Dermis blood vessel endothelial cell (primary cell): ENCODE measurements at places on chromosomes 3 and 15. TPM values are rescaled to one million over a fixed set of nuclear protein-coding genes. Genes with fewer than 3 reads are reported as not detected.
A peak's percentile ranks its signal among the peaks of the same experiment; 100 is the strongest.

Gene GABRB3
- total RNA-seq: 0.28 and 0.34 TPM in 2 replicates

Gene NR2F2
- total RNA-seq: 14.0 and 36.6 TPM in 2 replicates

Gene KNL1
- total RNA-seq: 7.5 and 37.5 TPM in 2 replicates

Gene USP50
- total RNA-seq: 0.19 TPM in 1 of 2 replicates, not detected in the other

Gene P2RY1
- total RNA-seq: 0.88 and 2.4 TPM in 2 replicates

Gene ALDH1A3
- total RNA-seq: 26.4 and 51.2 TPM in 2 replicates

Gene PAQR5
- under 0.01 TPM in 1 of 2 replicates, not detected in the other for total RNA-seq

Gene IMPG2
- 0.37 and 0.85 TPM in 2 replicates for total RNA-seq

Gene DBR1
- total RNA-seq: 16.0 and 18.5 TPM in 2 replicates

Gene FBXL22
- total RNA-seq: 0.09 TPM in 1 of 2 replicates, not detected in the other

Gene CD276
- total RNA-seq: 43.6 and 106 TPM in 2 replicates

- DNase-seq: peak; percentile 37
These were observed at the start of gene FAM131A for GRCh38 chr3:184337399-184337714. Gene FAM131A, plus strand, starts transcription at chr3:184337600. Its CDS starts 31 bp downstream, at chr3:184337631.

- DNase-seq: no peak
These were observed 1161.4 kb downstream of the SI start for GRCh38 chr3:163916596-163917560.

GRCh38 chr3:17995769-17996168 is 253.3 kb upstream of the TBC1D5 start:
- no peak for DNase-seq

DNA sequence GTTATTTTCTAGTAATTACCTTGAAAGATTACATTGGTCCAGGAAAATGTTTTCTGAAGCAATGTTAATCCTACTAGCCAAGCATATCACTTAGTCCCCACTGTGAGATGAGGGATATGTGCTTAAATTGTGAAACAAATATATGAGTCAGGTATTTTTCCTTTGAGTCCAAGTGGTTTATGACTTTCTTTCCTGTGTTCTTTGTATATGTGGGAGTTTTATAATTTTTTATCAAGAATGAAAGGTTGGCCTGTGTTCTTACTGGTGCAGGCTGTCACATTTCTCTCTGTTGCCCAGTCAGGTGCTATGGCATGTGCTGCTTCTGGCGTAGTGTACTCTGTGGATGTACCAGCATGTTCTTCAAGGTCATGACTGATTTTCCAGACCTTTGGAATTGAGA is 147.4 kb downstream of the CMSS1 start:
- DNase-seq: peak; percentile 68

GRCh38 chr3:50121072-50122032 is 32.6 kb downstream of the RBM5 start:
- peak; percentile 93 for DNase-seq

GRCh38 chr3:37255990-37256308 is 81.6 kb upstream of the LRRFIP2 start:
- DNase-seq: no peak

GRCh38 chr3:94036909-94037507 is 8.6 kb upstream of the STX19 start:
- peak; percentile 42 for DNase-seq

DNA sequence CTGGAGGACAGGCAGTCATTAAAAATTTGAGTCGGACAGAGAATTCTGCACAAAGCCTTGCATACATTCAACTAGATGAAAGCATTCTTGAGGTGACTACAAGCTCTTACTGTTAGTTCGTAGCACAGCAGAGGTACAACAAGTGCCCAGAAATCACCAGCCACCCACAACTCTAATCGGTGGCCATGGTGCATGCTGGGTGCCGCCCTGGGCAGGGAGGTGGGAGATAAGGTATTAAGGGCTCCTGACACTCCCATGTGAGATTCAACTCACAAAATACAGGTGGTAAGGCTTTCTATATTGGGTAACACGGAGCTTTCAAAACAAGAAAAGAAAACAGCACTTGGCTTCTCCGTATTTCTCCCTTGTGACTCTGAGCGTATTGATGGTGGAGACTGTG is 66.0 kb downstream of the MEIS2 start:
- DNase-seq: no peak

- DNase-seq: no peak
These were observed 24.0 kb downstream of the BMF start for GRCh38 chr15:40084650-40085049.

- peak; percentile 44 for DNase-seq
These were observed 95.3 kb downstream of the SLC49A4 start for GRCh38 chr3:122890077-122890719.

DNA sequence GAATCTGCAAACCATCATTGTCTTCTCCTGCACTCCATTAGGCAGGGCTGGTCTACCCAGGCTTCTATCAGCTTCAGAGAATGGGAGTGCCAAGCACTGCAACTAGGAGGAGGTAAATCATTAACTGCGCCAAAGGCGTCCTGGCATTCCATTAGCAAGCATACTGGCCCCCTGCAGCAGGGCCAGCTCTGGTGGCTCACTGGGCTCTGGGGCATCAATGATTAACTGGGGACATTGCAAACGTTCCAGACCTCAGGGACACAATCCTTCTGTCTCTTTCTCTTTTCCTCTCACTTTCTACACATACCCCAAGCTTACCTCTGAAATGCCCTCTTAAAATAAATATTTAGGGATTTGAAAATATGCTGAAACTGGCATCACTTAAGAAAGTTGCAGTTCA is 129.0 kb downstream of the MYLK start:
- DNase-seq: no peak

GRCh38 chr3:129463094-129463493 is 23.1 kb downstream of the IFT122 start:
- DNase-seq: no peak

GRCh38 chr3:31405515-31405914 is 127.2 kb upstream of the STT3B start:
- DNase-seq: no peak

DNA sequence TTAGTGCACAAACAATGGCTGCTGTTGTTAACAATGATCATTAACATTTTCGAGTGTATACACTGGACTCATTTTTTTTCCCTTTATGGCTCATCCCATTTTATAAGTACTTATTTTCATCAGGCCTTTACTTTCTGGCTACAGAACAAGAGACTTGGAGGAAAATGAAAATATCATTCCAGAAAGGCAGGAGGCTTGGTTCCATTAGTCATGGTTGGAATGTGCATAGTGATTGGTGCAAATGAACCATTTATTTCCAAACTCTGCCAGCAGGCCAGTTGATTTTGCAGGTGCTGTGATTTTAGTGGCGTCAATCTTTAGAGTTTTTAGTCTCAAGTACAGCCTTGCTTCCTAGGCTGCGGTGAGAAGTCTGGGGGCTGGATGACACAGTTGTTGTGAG is 151.8 kb downstream of the ITPR1 start:
- DNase-seq: no peak

DNA sequence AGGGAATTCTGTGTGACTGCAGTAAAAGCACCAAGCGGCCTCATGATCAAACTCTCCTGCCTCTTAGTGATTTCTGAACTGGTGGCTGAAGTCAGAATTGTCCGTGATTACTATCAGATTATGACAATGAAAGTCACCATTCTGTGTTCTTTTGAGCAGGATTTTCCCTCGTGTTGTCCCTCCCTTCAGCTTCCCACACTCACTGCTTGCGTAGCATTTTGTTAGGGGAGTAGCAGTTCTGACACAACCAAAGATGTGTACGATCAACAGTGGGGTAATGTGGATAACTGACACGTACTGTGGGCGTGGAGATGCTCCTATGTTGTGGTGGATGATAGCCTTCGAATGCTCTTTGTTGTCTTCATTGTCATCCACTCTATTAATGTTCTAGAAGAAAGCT is 67.8 kb upstream of the ICE2 start:
- DNase-seq: no peak

GRCh38 chr3:14161282-14161681 is 17.1 kb downstream of the XPC start:
- DNase-seq: no peak

- peak; percentile 35 for DNase-seq
These were observed 152.9 kb upstream of the GOLIM4 start for GRCh38 chr3:168248383-168249204.

- peak; percentile 24 for DNase-seq
These were observed 8.8 kb downstream of the TBC1D23 start for GRCh38 chr3:100269410-100270214.

- DNase-seq: no peak
These were observed 196.8 kb downstream of the STT3B start for GRCh38 chr3:31729573-31729972.

DNA sequence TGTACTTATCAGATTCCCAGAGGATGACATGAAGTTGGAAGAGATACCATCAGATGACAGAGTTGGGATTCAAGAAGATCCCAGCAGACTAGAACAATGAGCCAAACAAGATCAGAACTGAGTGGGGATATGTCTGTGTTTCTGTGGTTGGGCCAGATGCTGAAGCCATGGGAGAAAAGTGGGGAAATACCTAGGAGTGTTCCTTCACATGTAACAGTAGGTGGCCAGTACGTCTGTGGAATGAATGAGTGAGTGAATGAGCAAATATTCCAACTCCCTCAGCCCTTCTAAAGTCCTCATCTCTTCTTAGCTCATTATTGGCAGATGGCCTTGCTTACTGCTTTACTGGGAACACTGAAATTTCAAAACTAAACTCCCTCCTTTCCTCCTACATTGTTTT is 32.2 kb upstream of the GREM1 start:
- peak; percentile 4 for DNase-seq
